Effector memory CD8-positive, alpha-beta T cell (primary cell): ENCODE measurements at places on chromosomes 16 and 17.
A peak's percentile ranks its signal among the peaks of the same experiment; 100 is the strongest.

DNA sequence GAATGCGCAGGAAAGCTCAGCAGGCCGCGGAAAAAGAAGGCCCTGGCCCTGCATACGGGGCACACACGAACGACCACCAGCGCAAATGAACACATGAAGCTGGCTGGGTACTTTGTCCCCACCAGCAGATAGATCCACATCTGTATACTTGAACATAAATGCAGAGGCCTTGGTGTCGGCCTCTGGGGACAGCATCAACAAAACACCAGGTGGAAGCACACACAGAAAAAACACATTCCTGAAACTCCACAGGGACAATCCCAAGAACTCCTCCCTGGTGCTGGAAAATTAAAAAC lies 606 bp upstream of the ZBTB4 start:
- DNase-seq, result no peak

GRCh38 chr17:13835151-13835550 lies 233.4 kb upstream of the HS3ST3A1 start:
- no peak for DNase-seq

DNA sequence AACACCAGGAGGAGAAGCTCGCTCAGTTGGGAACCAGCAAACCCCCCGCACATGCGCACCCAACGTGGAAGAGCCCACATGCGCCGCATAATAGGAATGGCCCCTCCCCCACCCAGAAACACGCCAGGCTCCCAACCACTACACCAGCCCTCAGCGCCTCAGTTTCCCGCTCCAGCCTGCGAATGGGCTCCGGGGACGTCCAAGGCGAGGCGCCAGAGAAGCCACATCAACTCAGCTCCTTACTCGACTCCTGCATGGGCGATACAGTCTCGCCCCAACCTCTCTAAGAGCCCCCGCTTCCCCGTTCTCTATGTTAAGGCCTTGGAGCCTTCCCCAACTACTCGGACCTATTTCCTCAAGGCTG lies 504 bp downstream of the SRSF1 start:
- DNase-seq, result peak; percentile 29

- DNase-seq, result peak; percentile 48
Observed at GRCh38 chr17:35947156-35947585, 3.7 kb upstream of the LYZL6 start.

DNA sequence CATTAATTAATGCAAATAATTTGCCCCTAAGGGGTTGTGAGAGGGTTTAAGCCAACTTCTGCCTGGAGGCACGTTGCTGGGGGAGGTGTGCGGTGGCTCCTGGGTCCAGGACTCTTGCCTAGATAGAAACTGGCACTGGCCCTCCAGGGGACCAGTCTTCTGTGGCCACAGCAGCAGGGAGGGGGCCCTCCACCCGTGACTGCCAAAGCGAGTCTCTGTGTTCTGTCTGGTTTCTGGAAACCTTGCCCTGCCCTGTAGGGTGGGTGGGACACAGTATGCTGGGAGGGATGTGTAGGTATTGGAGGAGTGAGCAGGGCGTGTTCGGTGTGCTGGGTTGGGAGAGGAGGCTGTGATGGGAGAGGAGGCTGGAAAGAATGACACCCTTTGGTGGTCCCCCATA lies 78.8 kb downstream of the TBC1D16 start:
- DNase-seq, result no peak

GRCh38 chr17:16364625-16365024 lies 11.4 kb upstream of the CENPV start:
- no peak for DNase-seq

DNA sequence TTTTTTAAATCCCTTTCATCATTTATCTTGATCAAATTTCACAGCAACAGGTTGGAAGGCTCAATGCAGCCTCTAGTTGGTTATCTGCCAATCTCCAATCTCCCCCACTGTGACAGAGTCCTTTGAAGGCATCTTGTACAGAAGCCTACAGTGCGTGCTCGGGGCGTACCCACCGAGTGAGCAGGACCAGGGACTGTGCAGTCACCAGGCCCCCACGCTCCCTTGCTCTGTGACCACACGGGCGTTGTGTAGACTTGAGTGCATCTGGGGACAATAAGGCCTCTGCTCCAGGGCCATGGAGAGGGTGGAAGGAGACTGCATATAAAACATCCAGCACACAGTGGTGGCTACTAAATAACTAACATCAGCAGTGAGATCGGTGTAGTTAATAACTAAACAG lies 63.4 kb downstream of the GTF3C1 start:
- no peak for DNase-seq

- DNase-seq, result no peak
Observed at GRCh38 chr17:50498021-50498874, 10.0 kb upstream of the MYCBPAP start.

DNA sequence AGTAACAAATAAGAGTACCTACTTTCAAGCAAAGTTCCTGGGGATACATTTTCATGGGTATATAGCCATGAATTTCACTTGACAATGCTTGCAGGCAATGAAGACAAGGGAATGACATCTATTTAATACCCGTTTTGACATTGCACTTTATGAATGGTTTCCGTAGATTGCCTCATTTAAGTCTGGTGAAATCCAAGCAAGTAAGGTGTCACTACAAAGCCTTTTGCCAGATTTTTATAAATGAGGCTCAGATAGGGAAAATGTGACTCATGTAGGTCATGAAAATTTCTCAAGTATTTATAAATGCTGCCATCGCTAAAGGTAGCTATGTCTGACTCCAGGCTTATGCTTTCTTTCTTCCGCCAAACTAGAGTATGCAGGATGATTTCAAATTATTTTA lies 644.3 kb downstream of the CDH8 start:
- no peak for DNase-seq

GRCh38 chr16:46688101-46688653 lies 801 bp downstream of the VPS35 start:
- no peak for DNase-seq

DNA sequence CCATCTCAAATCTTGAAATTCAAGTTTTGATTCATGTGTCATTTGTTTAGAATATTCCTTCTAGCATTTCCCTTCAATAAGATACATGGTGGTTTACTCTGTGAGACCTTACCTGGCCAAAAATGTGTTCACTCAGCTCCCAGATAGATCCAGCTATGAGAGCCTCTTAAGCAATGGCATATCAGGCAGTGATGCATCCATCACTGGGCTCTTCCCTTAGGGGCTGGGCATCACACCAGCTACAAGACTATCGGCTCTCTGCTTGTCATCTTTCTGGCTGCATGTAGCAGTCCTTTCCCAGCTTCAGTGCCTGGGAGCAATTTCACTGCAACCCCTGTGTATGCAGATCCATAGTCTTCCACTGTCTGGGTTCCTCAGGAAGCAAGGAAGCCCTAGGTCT lies 40.6 kb downstream of the GOSR1 start:
- no peak for DNase-seq

GRCh38 chr16:46889942-46890300 lies 5.8 kb downstream of the GPT2 start:
- no peak for DNase-seq
